ENCODE measurements at places on chromosomes 3 and 15.

GRCh38 chr3:18250991-18251390 is 174.1 kb downstream of the SATB1 start:
- no peak for DNase-seq

- no peak for DNase-seq
These were observed 10.9 kb downstream of the SLC28A2 start for GRCh38 chr15:45262906-45263461.

DNA sequence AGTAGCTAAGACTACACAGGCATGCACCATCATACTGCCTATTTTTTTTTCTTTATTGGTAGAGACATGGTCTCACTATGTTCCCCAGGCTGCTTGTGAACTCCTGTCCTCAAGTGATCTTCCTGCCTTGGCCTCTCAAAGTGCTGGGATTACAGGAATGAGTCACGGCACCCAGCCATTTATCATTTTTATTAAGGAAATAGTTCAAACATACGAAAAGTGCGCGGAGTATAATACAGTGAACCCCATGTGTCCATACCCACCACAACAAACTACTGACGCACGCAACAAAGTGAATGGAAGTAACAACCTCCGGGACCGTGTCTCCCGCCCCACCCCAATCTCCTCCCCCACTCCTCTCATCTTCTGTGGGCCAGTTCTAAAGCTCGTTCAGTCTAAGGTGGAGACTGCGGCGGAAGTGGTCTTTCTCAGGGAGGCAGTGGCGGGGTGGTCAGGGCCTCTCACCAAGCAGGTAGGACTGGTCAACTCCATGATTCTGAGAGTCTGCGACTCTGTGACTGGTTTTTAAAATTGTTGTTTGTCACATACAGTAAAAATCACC is 42.1 kb downstream of the DNAJB8 start:
- no peak for DNase-seq

DNA sequence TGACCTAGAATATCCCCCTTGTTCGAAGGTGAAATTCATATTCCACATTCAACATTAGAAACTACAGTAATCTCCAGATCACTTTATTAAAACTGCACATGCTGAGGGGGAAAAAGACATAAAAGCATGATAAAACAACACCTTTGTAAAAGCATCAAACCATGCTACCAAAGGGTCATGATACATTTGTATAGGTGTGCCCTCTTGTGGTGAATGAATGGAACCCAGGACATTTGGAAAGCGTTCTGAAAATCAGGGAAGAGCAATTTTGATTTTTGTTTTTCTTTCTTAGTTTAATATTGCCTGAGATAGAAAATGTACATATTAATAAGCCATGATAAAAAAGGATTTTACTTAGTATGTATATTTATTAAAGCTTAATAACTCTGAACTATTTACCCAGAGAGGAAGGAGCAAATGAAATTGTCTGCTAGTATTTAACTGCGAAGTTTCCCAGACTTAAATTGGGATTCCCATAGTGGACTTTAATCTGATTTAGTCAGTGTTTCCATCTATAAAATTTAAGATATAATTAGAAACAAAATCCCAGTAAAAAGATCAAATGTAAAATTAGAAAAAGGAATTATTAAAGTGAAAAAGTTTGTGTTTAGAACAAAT is 105.8 kb upstream of the ARL6 start:
- DNase-seq, result no peak

DNA sequence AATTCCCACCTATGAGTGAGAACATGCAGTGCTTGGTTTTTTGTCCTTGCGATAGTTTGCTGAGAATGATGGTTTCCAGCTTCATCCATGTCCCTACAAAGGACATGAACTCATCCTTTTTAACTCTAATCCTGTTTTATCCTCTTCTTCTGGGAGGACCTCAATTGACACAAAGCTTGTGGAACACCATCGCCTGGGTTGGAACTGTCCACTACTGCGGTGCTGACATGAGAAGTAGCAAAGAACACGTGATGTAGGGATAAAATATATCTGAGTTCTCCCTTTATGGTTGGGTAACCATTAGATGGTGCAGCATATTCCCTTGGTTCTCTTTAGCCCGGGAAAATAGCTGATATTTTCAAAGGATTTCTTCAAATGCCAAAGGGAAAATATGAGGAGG is 105.3 kb upstream of the TOPAZ1 start:
- no peak for DNase-seq

DNA sequence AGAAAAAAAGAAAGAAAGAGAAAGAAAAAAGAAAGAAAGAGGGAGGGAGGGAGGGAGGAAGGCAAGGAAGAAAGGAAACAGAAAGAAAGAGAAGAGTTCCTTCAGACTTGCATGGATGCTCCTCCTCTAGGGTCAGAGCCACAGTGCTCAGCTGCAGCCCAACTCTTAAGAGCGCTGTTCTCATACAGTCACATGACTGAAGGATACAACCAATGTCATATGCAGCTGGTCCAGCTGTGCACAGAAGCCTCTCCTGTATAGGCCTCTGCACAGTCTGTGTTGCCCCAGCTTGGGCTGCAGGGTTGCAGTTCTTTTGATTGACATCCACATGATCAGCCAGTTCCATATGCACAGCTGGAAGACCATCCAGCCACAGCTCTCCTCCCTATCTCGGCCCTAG is 86.8 kb upstream of the CTNNB1 start:
- no peak for DNase-seq

- no peak for DNase-seq
These were observed 137.9 kb downstream of the SSR3 start for GRCh38 chr3:156416846-156417558.

Data from stimulated activated CD4-positive, alpha-beta T cell treated with anti-CD3 and anti-CD28 coated beads, Interleukin-1b, Interleukin-23, amount 100 ng/mL, for 1 hour (primary cell).